ENCODE measurements at places on chromosomes 16 and 17.

- DNase-seq, result no peak
Measured at GRCh38 chr16:19666477-19666876, 51.5 kb downstream of the KNOP1 start.

- DNase-seq, result no peak
Measured at GRCh38 chr17:49819138-49819537, 28.7 kb downstream of the TAC4 start.

GRCh38 chr17:66819466-66819865 lies 15.5 kb upstream of the CACNG5 start:
- no peak for DNase-seq

DNA sequence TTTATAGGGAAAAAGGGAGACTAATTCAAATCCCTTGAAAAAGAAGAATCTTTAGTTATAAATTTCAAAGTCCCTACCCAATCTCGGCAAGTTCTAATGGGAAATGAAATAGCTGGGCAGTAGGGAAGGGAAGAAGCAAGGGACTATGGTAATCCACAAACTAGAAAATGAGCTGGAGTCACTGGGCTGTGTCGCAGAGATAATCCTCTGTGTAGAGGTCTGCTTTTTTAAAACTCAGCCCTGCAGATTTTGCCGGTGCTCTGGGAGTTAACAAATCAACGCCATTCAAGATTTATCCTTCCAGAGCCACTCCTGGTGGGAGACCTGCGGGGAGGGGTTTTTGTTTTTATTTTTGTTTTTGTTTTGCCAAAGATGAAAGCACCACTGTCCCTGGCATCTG lies 20.8 kb downstream of the SNX11 start:
- no peak for DNase-seq

DNA sequence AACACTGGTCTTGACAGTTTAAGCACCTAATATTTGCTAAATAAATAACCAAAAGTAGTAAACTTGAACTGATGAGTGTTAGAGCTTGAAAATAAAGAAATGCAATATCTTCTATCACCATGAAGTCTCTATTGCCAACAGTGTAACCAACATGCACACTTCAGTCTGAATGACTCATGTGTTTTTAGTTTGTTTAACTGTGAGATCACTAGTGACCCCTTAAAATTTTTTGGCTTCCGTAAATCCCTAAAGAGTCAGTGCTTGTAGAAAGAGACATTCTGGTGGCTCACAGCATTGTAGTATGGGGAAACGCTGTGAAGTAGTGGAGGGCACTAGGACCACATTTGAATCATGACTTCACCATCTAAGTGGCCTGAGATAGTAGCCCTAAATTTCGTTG lies 341.1 kb downstream of the PMP22 start:
- no peak for DNase-seq
